ENCODE measurements at places on chromosomes 4 and X. TPM values are rescaled to one million over a fixed set of nuclear protein-coding genes. Genes with fewer than 3 reads are reported as not detected.
A peak's percentile ranks its signal among the peaks of the same experiment; 100 is the strongest.

SAT1 gene
- total RNA-seq: 784 TPM

REELD1 gene
- total RNA-seq: 0.29 TPM

CT45A10 gene
- total RNA-seq: not detected

USP38 gene
- total RNA-seq: 25.7 TPM

- H3K4me1 ChIP-seq: no peaks in the 10 kb centered on the region
- H3K27ac ChIP-seq: no peak overlapping the region
- no peaks in the 10 kb centered on the region for H3K27me3 ChIP-seq
- DNase-seq: no peak
- H3K4me3 ChIP-seq: no peak overlapping the region
These were observed 61.2 kb downstream of the STARD8 start for GRCh38 chrX:68708503-68709290.

GRCh38 chr4:94377294-94377693 is 34.7 kb upstream of the HPGDS start:
- H3K36me3 ChIP-seq: no peaks in the 10 kb centered on the region
- no peak overlapping the region for H3K4me3 ChIP-seq
- DNase-seq: no peak
- no peaks in the 10 kb centered on the region for H3K4me1 ChIP-seq
- H3K27ac ChIP-seq: no peak overlapping the region

MAGEB4 gene
- not detected for total RNA-seq

SYTL5 gene
- total RNA-seq: 0.46 TPM

DNA sequence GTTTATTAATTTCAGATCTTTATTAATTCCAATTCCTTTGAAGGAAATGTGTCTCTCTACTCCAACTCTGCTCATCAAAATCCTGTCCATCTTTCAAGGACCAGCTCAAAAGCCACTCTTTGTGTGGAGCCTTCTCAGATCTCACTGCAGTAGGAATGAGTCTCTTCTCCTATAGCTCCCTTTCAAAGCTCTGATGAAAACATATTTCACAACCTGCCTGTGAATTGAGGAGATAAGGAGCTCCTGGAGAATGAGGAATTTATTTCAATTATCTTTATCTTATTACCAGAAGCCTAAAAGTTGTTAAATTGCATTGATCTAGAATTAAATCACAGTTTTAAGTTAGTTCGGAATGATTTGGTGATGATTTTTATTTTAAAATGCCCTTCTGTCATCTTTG is 92.6 kb upstream of the TRPC3 start:
- H3K4me1 ChIP-seq: no peaks in the 10 kb centered on the region
- no peak overlapping the region for H3K4me3 ChIP-seq
- DNase-seq: no peak
- no peaks in the 10 kb centered on the region for H3K36me3 ChIP-seq
- no peaks in the 10 kb centered on the region for H3K27me3 ChIP-seq

CCDC110 gene
- 0.75 TPM for total RNA-seq

GRCh38 chr4:100366213-100366612 is 151.6 kb downstream of the EMCN start:
- no peaks in the 10 kb centered on the region for H3K4me1 ChIP-seq
- no peaks in the 10 kb centered on the region for H3K27me3 ChIP-seq
- no peaks in the 10 kb centered on the region for H3K36me3 ChIP-seq
- no peak overlapping the region for H3K4me3 ChIP-seq
- H3K27ac ChIP-seq: no peak overlapping the region

DNA sequence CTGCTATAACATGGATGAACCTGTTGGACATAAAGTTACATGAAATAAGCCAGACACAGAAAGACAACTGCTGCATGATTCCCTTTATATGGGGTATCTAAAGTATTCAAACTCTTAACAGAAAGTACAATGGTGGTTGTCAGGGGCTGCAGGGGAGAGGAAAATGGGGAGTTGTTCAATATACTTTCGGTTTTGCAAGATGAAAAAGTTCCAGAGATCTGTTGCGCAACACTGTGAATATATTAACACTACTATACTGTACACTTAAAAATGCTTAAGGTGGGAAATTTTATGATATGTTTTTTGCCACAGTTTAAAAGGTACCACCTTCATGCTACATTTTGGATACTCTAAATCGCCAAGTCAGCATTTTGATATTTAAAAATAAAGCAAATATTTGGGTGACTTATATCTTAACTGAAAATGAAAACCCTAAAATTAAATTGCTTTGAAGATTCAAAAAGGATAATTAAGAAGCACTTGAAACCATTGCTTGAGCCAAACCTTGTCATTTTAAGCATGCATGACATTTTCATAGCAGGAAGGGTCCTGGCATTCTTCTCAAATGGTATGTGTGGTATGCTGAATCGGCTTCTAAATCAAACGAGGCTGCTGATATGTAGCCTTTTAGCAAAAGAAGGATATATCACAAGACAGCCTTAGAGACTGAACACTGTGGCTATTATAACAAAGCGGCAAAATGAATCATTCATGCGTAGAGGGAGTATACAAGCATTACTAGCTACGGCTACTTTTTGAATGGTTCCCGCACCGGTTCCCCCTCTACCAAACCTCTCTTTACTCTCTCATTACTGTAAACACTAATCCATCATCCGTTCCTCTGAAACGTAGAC is 607.1 kb upstream of the DIPK2B start:
- DNase-seq: no peak
- H3K27me3 ChIP-seq: no peaks in the 10 kb centered on the region
- H3K27ac ChIP-seq: peak overlapping the region; percentile 36
- no peaks in the 10 kb centered on the region for H3K4me1 ChIP-seq
- H3K36me3 ChIP-seq: no peaks in the 10 kb centered on the region

DNA sequence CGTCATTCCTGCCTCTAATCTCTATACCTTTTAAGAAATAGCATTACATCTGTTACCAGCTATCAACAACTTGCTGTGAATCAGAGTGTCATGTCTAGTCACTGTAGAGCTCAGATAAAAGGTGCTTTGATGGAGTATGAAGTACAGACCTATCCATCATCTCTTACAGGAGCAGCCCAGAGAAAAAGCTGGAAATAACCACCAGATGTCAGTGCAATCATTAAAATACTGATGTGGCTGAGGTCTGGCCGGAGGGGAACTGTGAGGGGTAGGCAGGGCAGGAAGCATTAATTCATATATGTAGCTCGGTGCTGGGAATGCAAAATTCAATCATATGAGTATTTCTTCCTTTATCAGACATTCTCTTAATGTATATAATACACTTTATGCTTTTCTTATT is 100.6 kb downstream of the AKAP4 start:
- no peak for DNase-seq
- H3K36me3 ChIP-seq: no peaks in the 10 kb centered on the region
- no peaks in the 10 kb centered on the region for H3K4me1 ChIP-seq

GRCh38 chrX:97446298-97446882 is 562.7 kb downstream of the RPA4 start:
- no peak overlapping the region for H3K27ac ChIP-seq
- no peaks in the 10 kb centered on the region for H3K36me3 ChIP-seq
- no peaks in the 10 kb centered on the region for H3K27me3 ChIP-seq
- DNase-seq: no peak
- no peak overlapping the region for H3K4me3 ChIP-seq

- no peaks in the 10 kb centered on the region for H3K27me3 ChIP-seq
- H3K4me3 ChIP-seq: no peak overlapping the region
- no peaks in the 10 kb centered on the region for H3K4me1 ChIP-seq
- DNase-seq: no peak
- no peaks in the 10 kb centered on the region for H3K36me3 ChIP-seq
These were observed 72.7 kb upstream of the IL15 start for GRCh38 chr4:141563723-141564122.

GRCh38 chr4:73741031-73741749 is 821 bp downstream of the CXCL8 start:
- DNase-seq: no peak
- H3K27me3 ChIP-seq: no peaks in the 10 kb centered on the region
- H3K4me1 ChIP-seq: peaks cover 21% of the 10 kb centered on the region
- H3K27ac ChIP-seq: no peak overlapping the region

DNA sequence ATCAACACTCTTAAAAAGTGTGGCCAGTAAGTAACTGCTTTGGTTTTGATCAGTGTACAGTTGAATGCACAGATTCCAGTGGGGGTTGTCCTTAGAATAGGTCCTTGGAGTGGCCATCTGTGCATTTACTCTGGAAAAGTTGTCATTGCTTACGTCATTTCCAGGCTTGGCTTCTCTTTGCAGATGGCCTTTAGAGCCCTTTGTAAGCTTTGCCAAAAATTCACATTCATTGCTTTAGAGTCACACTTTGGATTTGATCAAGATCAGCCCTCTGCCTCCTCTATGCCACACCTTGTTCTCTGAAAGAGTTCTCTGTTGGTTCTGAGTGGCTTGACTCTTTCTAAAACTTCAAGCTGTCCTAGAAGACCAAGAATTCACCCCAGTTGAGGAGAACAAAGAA is 83.9 kb downstream of the MAMLD1 start:
- H3K4me1 ChIP-seq: no peaks in the 10 kb centered on the region
- H3K27me3 ChIP-seq: no peaks in the 10 kb centered on the region
- H3K27ac ChIP-seq: no peak overlapping the region

DNA sequence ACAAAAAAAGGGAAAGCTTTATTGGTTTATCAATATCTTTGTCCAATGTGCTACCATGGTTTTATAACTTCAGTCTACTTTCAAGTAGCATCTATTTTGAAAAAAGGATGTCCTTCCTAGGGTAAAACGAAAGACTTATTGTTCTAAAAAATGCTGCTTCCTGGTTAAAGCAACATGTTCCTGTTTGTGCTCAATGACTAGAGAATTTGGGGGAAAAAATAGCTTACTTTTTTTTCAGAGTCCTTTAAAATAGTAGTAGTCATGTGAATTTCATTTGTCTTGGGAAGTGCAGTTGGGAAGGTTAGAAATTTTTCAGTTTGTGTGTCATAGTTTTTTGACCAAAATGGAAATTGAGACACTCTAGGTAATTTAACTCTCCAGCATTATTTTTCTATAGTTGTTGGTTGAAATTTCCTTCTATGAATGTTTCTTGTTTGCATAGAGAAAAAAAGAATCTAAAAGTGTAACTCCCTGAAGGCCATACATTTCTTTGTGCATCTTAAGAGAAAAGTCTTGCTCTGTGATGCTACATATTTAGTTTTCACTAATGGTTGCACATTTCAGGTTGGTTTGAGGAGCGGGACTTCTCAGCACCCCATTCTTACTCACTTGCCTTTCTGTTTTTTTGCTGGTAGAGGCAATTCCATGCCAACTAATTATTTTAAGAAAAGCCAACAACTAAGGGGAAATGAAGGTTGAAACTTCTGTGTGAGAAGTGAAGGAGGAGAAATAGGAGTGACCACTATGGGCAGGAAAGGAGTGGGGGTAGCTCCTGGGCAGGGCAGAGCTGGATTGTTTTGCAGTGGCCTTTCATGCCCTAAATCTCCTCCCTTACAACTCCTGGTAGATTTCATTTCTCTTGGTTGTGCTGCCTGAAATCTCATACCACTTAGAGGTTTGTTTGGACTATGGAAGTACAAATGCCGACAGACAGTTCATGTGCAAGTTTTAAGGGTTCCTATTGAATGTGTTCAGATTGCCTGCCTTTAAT is 76.4 kb downstream of the RAPGEF2 start:
- no peaks in the 10 kb centered on the region for H3K27me3 ChIP-seq
- peaks cover 55% of the 10 kb centered on the region for H3K4me1 ChIP-seq
- no peaks in the 10 kb centered on the region for H3K36me3 ChIP-seq
- DNase-seq: no peak
- H3K27ac ChIP-seq: no peak overlapping the region

PPARGC1A gene
- 14.2 TPM for total RNA-seq

- H3K4me1 ChIP-seq: no peaks in the 10 kb centered on the region
- no peaks in the 10 kb centered on the region for H3K27me3 ChIP-seq
- H3K36me3 ChIP-seq: no peaks in the 10 kb centered on the region
- no peak overlapping the region for H3K27ac ChIP-seq
- no peak for DNase-seq
These were observed 83.3 kb downstream of the DDIT4L start for GRCh38 chr4:100106982-100107381.

CENPE gene
- 0.78 TPM for total RNA-seq

Data from upper lobe of right lung (tissue), 1 donor.